ENCODE measurements at places on chromosomes 12 and 14.

DNA sequence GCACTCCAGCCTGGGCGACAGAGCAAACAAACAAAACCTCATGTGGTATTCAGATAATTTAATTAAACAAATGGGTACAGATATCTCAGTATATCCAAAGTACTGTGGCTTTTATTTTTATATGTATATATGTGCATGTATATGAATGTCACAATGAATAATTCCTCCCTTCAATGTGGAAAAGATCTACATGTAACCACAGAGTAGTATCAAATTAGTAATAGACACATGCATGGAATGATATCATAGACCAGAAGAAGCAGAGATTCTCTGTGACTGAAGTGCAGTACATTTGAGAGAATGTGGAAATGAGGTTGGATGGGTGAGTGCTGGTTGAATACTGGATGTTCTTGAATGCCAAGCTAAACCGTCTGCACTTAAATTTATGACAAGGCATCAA, 222.9 kb downstream of the CPNE8 start:
- no peak for DNase-seq

- no peak for DNase-seq
Observed at GRCh38 chr14:78075555-78076277, 94.5 kb upstream of the NRXN3 start.

DNA sequence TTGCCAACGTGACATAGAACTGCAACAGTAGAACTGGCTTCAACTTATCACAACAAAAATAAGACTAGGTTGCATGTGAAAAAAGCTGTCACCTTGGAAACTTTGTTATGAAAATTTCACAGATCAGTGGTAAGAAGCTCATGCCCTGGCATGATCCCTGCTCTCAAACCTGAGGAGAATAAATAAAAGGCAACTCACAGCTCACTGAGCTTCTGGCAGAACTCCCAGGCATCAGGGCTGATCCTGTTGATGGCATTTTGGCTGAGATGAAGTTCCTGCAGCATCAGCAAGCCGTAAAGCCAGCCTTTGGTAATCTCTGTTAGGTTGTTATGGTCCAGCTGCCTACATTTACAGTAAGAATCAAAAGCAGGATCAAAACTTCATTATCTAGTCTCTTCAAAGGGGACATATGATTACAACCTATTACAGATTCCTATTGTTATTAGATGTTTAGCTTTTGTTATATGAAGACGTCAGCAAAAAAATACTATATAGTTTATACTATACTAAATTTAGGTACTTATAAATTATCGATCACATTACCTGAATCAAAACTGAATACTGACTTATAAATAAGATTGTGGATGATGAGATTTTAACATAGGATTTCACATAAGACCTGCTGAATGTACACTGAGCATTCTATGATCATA, 32.0 kb downstream of the LRIG3 start:
- no peak for DNase-seq

GRCh38 chr12:115010324-115010995, 326.5 kb upstream of the TBX3 start:
- DNase-seq: no peak

- DNase-seq: no peak
Observed at GRCh38 chr12:4196805-4197420, 76.6 kb upstream of the CCND2 start.

DNA sequence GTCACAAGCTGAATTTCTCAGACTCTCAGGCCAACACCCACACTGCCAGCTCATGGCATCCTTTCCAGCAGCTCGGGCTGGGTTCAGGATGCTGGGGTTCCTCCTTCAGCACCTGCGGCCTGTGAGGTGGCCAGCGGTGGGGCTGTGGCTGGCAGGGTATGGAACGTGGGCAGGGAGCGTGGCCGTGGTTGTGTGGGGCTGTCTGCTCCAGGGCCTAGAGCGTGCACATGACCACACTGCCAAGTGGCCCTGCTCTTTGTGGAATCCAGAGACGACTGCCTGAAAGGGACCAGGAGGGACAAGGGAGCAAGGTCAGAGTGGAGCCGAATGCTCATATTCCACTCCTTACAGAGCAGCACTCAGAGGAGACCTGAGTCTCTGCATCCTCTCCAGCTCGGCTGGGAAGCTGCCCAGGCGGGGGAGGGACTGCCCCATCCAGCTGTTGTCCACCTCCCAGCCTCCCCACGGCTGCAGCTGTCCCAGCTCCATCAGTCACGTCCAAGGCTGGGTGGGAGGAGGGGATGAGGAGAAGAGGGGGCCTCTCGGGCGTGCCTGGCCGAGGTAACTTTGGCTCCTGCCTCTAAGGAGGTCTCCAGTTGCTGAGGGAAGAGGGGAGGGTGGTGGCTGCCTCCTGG, 71.3 kb downstream of the TSPAN9 start:
- DNase-seq: no peak

DNA sequence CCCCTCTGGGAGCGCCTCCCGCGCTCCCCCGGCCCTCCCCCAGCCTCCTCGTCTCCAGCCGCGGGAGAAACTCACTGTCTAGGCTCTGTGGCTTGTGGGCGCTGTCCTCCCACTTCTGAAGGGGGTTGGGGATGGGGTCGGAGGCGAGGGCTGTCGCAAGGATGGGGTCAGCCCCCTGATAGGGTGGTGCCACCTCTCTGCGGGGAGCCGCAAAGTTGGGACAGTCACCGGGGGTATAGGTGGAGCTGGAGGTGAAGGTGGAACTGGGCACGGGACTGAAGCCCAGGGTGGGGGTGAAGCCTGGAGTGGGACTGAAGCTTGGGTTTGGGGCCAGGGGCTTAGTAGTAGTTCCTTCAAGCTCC, 12.2 kb downstream of the TNFRSF1A start:
- DNase-seq: no peak

DNA sequence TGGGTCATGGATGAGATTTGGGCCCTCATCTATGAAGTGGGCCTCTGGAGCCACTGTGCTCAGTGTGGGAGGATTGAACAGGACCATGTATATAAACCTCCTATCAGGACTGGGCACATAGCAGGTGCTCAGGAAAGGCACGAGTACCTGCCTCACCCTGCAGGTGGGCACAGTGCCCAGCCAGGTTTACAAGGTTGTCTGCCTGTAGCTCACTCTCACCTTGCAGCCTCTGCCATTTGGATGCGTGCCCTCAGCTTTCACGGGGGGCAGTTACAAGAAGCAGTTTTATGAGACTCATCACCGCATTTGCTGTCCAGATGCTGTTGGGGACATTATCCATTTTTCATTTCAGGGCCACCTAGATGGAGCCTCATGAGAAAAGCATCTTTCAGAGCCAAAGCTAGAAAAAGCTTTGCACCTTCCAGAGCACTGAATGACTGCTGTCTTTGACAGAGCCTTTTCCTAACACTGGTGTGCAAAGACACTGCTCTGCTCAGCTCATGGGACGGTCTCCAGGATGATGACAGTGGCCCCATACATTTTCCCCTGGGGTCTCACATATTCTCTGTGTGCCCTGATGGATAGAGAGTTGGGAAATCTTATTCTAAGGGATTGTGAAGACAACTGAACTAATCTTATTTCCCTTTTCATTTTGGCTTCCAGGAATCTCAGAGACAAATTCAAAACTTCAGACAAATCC, 327.5 kb upstream of the RTL1 start:
- DNase-seq: no peak

GRCh38 chr12:112677050-112677765, 114.3 kb upstream of the RPH3A start:
- DNase-seq: no peak

GRCh38 chr14:24828486-24828885, 194.5 kb upstream of the GZMB start:
- DNase-seq: no peak

GRCh38 chr12:120874547-120875245, 29.5 kb downstream of the SPPL3 start:
- DNase-seq: no peak

- DNase-seq: no peak
Observed at GRCh38 chr12:103813949-103814348, 27.1 kb downstream of the NT5DC3 start.

DNA sequence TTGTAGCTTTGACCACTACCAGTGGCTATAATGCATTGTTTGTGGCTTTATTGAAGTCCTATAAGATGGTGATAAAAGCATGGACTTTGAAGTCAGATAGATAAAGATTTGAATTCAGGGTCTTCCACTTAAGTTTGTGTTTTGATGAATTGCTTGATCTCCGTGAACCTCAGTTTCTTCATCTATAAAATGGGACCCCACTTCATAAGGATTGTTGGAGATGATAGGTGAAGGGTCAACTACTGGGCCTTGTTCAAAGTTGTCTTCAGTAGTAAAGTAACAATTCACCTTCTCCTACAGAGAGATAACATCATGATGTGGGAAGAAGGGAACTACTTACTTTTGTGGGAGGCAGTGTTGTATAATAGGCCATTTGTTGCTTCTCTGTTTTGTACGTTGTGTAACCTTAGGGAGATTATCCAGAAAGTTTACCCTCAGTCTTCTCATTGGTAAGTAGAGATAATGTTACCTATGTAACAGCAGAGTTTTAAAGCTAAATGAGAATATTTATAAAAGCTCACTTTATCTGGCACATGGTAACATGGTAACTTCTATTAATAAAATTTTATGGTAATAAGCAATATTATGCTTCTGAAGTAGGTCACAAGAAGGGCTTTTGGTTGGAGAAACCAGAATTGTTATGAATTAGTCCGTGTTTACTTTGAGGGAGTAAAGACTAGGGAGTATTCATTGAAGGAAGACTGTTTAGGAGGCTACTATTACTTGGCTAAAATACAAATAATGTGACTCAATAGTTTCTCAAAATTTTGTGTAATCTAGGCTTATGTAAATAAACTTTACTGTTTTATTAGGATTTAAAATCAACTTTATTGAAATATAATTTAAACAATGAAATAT, 15.1 kb downstream of the ADIPOR2 start:
- DNase-seq: no peak

DNA sequence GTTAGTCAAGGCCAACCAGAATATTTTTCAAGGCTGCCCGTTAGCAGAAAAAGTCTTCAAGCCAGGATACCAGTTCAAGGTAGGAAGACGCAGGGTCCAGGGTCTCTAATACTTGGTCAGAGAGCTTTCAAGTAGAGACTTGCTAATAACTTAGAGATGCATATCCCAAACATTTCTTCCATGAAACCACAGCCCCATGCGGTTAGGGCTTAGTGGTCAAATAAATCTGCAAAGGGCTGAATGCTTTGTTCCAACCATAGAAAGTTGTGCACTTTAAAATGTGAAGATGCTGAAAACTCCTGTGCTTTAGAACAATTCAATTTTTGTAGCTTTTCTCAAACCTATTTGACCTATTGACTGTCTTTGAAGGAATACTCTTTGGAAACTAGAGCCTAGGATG, 208.9 kb downstream of the PIK3C2G start:
- no peak for DNase-seq

DNA sequence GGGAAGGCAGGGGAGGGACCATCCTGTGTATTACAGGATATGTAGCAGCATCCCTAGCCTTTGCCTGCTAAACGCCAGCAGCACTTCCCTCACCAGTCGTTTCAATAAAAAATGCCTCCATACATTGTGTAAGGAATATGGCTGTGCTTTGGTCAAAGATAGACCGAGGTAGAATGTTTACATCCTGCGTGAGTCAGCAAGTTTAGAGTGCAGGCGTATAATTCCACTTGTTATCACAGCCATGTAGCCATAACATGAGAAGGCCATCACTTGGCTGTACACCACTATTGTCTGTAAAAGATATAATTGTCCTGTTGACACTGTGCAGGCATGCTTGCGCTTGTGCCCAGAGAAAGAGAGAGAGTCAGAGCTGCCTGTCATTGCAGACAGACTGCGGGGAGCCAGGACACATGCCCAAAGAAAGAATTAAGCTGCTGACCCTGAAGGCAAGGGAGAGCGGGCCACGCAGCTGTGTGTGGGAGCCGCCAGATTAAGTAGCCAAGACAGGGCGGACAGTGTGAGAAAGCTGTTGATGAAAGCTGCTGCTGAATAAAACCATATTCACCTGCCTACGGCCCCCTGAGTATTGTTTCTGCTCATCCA, 68.4 kb downstream of the CRACR2A start:
- no peak for DNase-seq

GRCh38 chr12:87280356-87280755, 748.8 kb downstream of the C12orf50 start:
- DNase-seq: no peak

- no peak for DNase-seq
Observed at GRCh38 chr12:89655841-89656240, 52.8 kb downstream of the ATP2B1 start.

GRCh38 chr12:123050913-123051312, 70.4 kb downstream of the ARL6IP4 start:
- DNase-seq: no peak

- no peak for DNase-seq
Observed at GRCh38 chr12:85588221-85588620, 248.0 kb downstream of the RASSF9 start.

DNA sequence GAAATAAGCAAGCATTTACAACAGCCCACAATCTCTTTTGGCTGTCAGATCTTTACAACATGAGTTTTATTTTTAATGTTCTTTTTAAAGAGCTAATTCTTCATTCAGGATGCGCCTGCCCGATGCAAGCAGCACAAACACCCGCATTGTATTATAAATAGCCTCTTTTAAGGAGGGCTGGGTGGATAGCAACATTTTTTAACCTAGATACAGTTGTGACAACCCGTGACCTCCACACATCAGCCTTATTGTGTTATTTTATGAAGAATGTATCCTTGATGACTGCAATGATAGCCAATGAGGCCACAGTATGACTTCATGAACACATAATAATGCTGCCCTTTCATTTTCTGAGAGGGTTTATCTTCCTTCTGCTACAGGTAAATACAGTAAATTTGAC, 173.7 kb downstream of the FOXN3 start:
- no peak for DNase-seq

- no peak for DNase-seq
Observed at GRCh38 chr12:12741660-12742059, 24.5 kb downstream of the CDKN1B start.

GRCh38 chr12:54131641-54132280, 57.0 kb downstream of the SMUG1 start:
- DNase-seq: no peak

- no peak for DNase-seq
Observed at GRCh38 chr12:110647631-110648040, 33.7 kb downstream of the TCTN1 start.

DNA sequence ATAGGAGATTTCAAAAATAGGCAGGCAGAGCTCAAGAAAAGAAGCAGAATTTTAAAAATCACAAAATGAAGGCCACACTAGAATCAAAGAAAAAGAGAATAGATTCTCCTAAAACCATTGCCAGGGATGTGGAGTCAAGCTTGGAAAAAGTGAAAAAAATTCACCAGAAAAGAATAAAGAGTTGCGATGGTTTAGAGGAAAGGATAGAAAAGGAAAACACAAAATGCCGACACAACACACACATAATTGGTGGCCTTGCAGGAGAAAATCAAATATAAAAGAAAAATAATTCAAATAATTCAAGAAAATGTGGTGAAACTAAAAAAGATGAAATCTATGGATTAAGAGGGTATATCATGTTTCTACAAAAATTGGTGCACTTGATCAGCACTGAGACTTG, 181.6 kb upstream of the C14orf180 start:
- DNase-seq: no peak

DNA sequence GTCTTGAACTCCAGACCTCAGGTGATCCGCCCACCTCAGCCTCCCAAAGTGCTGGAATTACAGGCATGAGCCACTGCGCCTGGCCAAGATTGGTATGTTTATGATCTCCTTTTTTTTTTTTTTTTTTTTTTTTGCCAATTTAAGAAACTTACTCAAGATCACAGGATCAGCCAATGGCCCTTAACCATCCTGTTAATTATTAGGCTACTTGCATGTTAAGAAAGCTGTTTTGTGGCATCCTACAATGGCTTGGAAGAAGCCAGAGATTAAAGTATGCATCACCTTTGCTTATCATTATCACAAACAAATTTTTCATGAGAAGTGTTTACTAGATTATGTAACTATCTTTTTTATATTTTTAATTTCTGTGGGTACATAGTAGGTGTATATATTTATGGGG, 140.2 kb downstream of the BCAT1 start:
- DNase-seq: no peak

GRCh38 chr14:105864116-105864515, 337.7 kb downstream of the TMEM121 start:
- no peak for DNase-seq

Measured in activated naive CD4-positive, alpha-beta T cell (primary cell).